ENCODE measurements at places on chromosomes 1 and 21.

- no peak for DNase-seq
Measured at GRCh38 chr1:76568573-76569238, 298.6 kb upstream of the ST6GALNAC5 start.

- DNase-seq, result no peak
Measured at GRCh38 chr1:201791051-201791778, 37.7 kb upstream of the IPO9 start.

- no peak for DNase-seq
Measured at GRCh38 chr1:226778657-226779058, 39.6 kb upstream of the ITPKB start.

DNA sequence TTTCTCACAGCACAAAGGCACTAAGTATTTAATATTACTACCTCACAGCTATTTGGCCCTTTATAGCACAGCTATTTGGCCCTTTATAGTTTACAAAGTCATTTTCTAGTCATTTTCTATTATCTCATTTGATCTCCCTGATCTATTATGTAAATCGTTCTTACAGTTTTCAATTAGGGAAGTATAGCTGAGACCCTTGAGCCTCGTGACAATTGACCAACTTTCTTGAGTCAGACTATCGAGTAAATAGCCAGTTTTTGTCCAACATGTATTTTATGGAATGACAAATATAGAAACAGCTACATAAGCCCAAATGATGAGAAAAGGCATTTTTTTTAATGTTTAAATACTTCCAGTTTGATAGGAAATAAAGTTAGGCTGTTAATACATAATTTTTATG lies 7.0 kb upstream of the ANGPTL1 start:
- DNase-seq, result no peak

DNA sequence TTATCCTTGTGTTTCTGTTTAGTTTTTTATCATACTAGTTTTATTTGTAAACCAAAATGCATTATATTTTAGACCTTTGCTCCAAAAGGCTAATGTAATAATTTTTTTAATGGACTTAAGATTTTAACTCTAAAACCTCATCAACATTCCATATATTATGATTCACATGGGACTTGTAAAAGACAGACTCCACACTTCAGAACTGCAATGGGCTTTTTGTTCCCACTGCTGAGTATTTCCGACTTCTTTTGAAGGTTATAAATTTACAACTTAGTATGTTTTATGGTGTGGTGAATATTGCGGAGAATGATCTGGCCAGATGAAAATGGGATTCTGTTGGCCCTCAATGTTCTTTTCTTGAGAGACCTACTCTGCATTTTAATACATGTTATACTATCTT lies 678.5 kb downstream of the USP25 start:
- DNase-seq, result no peak

DNA sequence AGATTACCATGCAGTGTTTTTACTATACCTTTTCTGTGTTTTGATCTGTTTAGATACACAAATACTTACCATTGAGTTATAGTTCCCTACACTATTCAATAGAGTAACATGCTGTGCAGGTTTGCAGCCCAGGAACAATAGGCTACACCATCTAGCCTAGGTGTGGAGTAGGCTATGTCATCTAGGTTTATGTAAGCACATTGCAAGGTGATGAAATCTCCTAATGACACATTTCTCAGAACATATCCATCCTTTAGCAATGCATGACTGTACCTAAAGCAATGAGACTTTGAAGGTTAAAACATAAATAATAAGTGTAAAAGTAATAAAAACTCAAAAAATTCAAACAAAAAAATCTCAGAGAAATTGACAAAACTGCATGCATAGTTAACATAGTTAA lies 358.6 kb downstream of the USH2A start:
- no peak for DNase-seq

GRCh38 chr1:63638875-63639274 lies 45.7 kb downstream of the PGM1 start:
- no peak for DNase-seq

DNA sequence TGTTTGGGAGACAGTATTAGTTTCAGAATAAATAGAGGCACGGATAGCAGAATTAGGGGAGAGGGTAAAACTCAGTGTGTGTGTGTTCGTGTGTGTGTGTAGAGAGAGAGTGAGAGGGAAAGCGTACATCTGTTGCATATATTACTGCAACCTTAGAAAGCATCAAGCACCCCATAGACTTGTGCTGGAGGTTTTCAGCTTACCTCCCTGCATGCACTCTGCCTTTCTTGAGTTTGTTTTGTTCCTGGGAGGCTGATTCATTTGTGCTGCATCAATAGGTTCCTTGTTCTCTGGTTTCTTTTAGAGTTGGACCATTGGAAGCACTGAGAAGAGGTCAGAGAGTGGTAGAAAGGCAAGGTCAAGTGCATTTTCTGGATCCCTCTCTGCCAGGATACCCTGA lies 104.4 kb upstream of the KCNK1 start:
- DNase-seq, result no peak

DNA sequence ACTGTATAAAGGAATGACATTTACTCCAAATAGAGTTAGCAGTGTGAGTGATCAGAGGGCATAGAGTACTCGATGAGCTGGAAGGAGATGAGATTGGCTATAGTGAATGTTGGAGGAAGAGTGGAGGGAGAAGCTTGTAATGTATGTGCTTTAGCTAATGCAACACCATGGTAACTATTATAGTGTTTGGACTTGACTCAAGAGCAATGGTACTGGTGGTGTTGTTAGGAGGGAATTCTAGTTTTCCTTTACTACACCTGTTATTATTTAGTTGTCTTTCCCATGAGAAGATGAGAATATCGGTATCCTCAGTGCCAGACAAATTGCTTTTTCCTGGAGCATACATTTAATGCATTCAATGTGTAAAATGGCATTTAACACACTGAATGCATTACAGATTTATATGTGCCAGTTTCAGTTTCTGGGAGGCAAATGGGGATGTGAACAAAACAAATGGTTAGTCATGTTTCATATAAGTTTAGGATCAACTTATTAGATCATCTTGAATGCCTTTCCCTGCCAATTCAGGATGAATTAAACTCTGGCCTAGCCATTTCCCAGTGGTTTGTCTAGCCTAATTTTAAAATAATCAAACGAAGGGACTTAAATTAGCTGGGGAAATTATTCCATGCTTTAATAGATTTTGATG lies 291.1 kb upstream of the ADAMTS5 start:
- DNase-seq, result no peak

DNA sequence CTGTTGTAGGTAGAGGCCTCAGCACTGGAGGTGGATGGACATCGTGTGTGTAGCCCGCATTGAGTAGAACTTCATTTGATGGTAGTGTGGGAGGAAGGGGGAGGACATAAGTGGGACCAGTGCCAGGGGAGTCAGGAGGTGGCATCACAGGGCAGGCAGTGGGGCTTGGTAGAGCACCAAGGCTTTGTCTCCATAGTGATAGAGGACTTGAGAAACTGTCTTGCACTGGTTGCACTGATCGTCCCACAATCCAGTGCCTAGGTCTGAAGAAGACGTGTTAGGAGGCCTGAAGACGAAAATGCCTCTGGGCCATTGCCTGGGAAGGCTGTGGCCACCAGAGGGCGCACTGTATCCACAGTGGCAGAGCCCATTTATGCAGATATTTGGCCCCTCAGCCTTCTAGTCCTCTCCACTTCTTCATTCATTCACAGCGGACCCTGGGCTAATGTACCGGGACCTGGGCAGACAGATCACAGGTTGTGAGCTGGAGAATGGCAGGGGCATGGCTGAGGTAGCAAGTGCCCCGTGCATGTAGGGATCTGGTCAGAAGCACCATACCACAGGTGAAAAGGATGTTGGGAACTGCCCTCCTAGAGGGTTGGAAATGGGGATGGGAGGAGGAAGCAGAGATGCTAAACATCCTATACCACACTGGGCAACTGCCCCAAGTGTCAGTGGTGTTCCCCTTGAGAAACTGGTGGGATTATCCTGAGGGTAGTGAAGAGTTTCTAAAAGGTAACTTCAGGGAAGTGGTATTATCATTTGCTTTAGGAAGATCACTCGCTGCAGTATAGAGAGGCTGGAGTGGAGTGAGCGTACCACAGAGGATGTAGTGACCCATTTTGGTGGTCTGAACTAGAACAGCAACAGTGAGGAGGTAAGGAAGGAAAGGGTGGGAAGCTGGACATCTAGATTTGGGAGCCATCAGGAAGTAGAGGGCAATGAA lies 95.3 kb downstream of the PIK3R3 start:
- peak; percentile 74 for DNase-seq

DNA sequence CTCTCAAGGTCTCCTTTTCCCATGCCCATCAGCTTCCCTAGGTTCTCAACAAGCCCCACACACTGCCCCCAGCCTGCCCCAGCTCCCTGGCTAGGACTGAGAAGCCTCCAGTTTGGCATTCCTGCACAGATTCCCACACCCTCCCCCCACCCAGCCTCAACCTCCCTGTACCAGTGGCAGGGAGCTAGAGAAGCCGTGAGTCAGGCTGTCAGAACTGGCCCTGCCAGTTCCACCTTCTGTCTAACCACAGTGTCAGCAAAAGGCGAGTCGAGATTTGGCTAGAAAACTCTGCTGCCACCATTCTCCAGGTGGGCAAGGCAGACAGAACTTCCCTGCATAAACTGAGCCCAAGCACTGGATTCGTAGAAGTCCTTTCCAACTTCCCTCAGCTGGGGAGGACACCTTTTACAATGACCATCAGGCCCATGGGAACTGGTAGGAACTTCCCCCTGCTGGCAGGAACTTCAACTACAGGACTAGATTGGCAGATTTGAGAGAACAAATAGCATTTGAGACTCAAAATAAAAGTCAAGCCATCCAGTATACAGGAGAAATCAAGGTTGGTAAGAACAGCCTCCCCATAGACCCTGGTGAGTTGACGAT lies 31.0 kb downstream of the TNNT2 start:
- no peak for DNase-seq

- DNase-seq, result no peak
Measured at GRCh38 chr1:68384872-68385411, 64.8 kb downstream of the RPE65 start.

GRCh38 chr21:35303085-35303484 lies 254.0 kb upstream of the RUNX1 start:
- DNase-seq, result no peak

DNA sequence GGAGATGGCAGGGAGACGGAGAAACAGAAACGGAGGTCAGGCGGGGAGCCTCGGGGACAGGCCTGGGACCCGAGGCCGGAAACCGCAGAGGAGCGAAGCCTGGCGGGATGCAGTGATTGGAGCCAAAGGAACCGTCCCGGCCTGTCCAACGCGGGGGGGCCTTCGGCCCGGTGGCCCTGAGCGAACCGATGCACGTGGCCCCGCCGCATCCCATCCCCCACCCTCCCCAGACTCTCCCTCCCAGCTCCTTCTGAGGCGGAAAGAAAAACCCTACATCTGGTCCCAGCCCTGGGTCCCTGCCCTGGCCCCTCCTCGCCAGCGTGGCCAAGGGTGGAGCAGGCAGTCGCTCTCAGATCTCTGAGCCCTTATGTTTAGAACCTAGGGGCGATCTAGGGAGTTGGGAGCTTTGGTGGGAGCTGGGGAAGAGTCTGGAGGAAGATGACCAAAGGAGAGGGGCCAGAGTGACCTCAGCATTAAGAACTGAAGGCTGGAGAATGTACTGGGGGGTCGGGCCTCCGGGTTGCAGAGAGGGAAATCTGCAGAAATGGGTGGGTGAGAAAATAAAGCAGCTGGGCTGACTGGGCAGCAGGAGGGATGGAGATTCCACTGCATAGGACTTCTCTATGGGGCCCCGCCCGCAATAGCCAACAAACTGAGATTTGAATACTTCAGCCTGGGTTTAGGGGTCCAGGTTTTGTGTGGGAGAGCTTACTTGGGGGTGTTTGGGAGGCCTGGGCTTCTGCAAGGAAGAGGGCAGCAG lies 1.5 kb upstream of the CRABP2 start:
- no peak for DNase-seq

DNA sequence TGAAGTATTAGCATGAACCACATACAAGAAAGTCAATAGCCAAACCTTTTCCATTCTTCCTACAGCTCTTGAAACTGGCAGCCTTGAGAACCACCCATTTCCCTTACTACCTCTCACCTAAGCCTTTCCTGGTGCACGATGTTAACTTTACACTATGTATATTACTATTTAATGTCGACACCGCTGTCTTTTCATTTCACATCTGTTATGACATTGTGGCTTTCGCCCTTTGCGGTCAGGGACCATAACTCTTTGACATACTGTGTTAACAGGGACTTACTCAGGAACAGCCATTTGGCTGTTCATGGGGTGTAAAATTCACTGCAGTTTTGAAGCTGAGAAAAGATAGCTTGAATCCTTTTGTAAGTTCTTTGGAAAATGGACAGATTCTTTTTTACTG lies 21.1 kb upstream of the GPR88 start:
- no peak for DNase-seq

GRCh38 chr1:186202271-186202764 lies 172.7 kb downstream of the TPR start:
- DNase-seq, result no peak

GRCh38 chr1:223341121-223341520 lies 22.9 kb downstream of the SUSD4 start:
- no peak for DNase-seq

DNA sequence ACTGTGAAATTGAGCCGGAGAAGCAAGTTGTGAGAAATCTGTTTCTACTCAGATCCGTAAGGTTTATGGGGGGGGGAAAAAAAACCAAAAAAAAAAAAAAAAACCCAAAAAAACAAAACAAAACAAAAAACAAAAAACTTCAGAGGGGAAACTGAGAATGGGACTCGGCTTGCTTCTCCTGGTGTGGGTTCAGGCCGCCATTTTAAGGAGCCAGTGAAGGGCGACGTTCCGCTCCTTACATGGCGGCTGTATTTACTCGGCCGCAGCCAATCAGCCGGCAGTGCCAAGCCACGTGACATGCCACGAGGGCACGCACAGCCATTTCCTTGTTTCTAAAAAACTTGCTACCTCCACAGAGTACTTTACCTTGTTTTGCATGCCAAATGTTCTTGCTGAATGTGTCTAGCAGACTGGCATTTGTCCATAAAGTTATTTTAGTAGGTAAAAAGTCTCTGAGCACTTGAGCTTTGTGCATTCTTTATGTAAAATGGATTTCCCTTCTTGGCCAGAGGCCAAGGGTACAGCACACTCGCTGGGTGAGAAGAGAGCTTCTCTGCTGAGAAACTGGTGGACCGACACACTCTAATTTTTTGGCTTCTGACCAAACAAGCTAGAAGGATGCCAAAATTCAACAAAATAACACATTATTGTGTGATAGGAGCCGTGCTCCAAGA lies 101.8 kb downstream of the NFIA start:
- DNase-seq, result no peak

DNA sequence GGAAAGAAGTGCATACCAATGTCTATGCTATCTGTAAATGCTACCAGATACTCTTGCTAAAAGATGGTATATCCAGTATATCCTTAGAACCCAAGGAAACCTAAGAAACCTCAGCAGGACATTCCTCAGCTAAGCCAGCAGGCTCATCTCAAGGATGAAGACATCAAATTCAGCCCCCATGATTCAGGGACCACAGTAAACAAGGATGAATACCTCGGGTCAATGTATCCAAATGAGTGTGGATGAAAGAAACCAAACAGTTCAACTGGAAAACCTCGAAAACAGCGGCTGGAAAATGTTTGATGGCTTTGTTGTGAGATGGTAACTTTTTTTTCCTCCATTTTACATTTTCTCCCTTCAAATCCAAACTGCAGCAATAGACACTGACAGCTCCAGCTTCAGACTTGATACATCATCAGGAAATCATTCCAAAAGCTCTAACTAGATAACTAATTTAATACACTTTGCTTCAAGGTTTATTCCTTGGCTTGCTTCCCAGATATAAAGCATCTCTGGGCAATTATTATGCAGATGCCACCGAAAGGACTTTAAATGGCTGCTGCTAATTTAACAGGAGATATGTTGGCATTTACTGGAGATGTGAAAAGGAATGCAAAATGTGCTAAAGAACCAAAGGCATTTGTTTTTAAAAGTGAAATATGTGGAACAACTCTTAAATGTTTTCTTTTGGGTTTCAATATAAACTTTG lies 73.6 kb downstream of the SMYD2 start:
- no peak for DNase-seq
